Activated CD4-positive, alpha-beta memory T cell treated with anti-CD3 and anti-CD28 coated beads for 36 hours (primary cell): ENCODE measurements at places on chromosomes 1 and 21.
A peak's percentile ranks its signal among the peaks of the same experiment; 100 is the strongest.

GRCh38 chr1:12275370-12275769 lies 45.5 kb downstream of the VPS13D start:
- DNase-seq: peak; percentile 63

GRCh38 chr1:240091614-240092300 lies at the start of gene FMN2:
Gene FMN2, plus strand, starts transcription at chr1:240091883. Its CDS starts 227 bp downstream, at chr1:240092110.
- DNase-seq: no peak

- DNase-seq: peak; percentile 20
Measured at GRCh38 chr1:210654176-210654981, 325.7 kb downstream of the HHAT start.

GRCh38 chr1:188517139-188517538 lies 1688.4 kb downstream of the PLA2G4A start:
- no peak for DNase-seq

DNA sequence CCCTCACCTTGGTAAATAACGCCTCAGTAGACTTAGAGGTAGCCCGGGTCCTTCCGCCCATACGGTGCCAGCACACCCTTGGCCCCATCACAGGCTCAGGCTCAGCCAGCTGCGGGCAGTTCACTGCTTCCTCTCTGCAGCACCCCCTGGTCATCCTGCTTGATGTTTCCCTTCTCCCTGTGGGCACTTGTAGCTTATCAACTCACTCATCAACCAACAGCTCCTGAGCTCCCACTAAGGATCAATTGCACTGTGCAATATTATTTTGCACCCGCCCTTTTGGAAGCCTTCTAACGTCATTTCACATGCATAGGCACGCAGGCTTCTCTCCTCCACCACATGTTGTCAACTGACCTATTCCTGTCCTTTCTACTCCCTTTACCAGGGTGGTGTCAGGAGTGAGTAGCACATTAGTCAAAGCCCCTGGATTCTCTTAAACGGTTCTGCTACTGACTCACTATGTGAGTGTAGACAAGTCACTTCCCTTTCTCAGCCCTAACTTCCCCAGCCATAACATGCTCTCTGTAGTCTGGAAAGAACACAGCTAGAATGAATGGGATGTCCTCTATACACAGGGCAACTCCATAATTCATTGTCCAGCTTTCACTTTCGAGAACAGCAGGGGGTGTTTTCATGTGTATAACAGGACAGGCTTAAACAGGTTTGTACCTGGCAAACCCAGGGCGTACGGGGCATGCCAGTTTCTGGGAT lies 47.1 kb upstream of the IRF2BP2 start:
- peak; percentile 54 for DNase-seq

- DNase-seq: no peak
Measured at GRCh38 chr1:168005529-168005928, 68.7 kb upstream of the MPC2 start.

- DNase-seq: no peak
Measured at GRCh38 chr1:222788402-222789156, 26.3 kb upstream of the DISP1 start.

- peak; percentile 76 for DNase-seq
Measured at GRCh38 chr1:156746728-156747631, 4.5 kb downstream of the HDGF start.

DNA sequence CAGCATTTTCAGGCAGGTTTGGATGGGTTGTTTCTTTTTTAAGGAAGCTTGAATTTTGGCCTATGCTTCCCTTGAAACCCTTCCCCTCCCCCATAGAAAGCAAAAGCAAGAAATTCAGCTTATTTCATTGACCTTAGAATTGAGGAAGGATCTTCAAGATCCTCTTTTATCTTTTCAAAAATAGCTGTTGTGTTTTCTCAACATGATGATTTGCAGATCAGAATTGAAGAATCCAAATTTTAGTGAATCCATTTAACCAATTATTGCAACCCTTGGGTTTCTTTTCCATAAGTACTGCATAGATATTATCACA lies 73.7 kb downstream of the LRRC8C start:
- no peak for DNase-seq

- DNase-seq: no peak
Measured at GRCh38 chr1:229887043-229887822, 179.8 kb upstream of the GALNT2 start.

GRCh38 chr1:110298991-110299390 lies 40.2 kb upstream of the RBM15 start:
- no peak for DNase-seq

DNA sequence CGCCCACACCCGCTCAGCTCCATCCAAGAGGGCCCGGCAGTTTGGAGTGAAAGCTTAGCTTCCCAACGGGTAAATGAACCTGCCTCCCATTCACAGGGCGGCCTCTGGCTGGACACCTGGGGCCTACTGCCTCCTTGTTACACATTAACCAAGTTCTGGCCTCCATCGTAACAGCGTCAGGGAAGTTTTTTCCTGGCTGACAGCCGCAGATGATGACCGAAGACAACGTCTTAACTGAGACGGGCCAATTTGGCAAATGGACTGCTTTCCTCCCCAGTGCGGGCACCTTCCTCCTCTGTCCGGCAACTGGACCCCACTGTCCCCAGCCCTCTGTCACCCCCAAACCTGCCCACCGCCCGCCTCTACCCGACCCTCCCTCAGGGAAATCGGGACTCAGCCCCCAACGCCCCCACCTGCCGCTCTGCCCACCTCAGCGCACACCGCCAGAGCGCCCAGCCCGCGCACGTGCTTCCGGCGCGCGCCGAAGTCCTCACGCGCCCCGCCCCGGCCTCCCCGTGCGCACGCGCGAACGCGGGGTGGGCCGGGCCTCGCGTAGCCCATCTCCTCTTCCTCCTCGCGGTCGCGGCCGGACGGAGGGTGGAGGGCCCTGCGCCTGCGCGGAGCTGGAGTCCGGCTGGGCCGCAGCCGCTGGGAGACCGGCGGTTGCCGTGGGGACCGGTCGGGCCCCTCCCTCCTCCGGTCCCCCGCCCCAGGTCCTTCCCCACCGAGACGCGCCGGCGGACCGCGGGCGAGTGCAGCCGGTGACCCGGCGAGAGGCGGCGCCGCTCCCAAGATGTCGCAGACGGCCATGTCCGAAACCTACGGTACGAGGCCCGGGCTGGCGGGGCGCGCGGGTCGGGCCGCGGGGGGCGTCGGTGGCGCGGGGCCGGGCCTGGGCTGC lies at the start of gene RAB4A:
Gene RAB4A, plus strand, starts transcription at position 565 of the 901 bp plus-strand sequence. Its CDS starts 229 bp downstream, at position 794.
- peak; percentile 79 for DNase-seq

GRCh38 chr1:198917226-198917625 lies 278.4 kb downstream of the PTPRC start:
- no peak for DNase-seq

DNA sequence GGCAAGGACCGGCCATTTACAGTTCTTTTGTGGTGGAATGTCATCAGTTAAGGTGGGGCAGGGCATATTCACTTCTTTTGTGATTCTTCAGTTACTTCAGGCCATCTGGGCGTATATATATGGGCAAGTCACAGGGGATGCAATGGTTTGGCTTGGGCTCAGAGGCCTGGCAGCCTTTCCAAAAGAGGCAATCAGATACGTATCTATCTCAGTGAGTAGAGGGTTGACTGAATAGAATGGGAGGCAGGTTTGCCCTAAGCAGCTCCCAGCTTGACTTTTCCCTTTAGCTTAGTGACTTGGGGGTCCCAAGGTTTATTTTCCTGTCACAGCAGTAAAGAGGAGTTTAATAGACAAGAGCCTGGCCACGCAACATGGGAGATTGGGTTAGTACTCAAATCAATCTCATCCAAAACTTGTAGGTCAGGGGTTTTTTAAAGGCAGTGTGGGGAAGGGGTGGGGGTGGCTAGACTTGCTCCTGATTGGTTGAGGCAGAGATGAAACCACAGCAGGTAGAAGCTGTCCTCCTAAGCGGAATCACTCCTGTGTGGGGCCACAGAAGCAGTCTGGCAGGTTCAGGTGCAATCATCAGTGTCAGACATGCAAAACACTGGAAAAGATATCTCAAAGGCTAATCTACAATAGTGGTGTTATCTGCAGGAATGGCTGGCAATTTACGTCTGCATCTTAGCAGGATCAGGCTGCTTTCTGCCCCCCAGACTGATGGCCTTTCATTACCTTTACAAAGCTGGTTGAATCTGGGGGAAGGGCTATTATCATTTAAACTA lies 112.9 kb downstream of the TLR5 start:
- no peak for DNase-seq

- no peak for DNase-seq
Measured at GRCh38 chr1:78840453-78841271, 165.9 kb downstream of the ADGRL4 start.

DNA sequence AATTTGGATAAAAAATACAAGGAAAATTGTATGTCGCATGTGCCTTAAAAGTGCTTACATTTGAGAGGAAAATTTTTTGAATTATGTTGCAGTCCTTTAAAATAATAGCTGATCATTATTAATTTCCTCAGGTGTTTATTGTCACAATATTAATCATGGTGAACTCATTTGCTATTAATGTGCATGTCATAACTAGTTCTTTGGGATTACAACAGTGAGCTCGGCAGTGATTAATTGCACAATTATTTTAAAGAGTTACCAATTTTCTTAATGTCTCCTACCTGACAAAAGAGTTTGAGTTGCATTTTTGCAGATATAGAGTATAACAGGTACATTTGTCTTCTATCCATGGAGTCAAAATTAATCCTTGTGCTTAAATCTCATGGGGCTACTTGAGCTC lies 854.3 kb downstream of the BRINP3 start:
- DNase-seq: no peak

DNA sequence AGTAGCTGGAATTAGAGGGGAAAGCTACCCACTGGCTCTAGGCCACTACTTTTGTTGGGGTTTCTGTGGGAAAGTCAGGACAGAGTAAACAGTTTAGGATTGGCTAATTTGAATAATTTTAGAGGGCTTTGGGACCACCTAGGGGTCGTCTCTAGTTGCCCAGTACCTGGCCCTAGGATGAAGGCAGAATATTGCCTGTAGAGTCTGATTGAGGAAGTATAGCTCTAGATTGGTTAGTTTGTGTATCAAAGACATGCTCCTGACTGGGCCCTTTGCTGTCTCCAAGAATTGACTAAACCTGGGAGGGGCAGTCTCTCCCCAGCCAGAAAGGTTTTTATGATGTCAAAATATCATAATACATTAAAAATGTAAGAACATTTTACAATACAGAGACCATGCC lies 142.0 kb downstream of the POU2F1 start:
- no peak for DNase-seq

DNA sequence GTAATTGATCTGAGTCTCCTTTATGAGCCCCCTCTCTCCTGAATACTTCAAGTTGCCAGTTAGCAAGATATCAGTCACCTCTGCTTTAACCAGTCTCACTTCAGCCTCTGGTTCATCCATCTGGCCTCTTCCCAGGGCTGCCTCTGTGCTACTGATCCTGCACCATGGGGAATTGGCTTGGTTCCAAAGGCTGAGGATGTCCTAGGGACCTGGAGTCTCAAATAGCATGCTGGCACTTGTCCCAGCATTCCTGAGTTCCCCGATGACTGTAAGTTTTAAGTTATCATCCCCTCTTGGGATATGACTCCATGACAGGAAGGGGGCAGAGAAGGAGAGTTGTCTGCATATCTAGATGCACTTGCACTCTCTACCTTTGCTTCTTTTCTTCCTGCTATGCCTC lies 252.0 kb downstream of the PTBP2 start:
- DNase-seq: no peak

GRCh38 chr1:210662291-210663050 lies 333.8 kb downstream of the HHAT start:
- DNase-seq: no peak

GRCh38 chr1:248872752-248873408 lies 14.0 kb upstream of the ZNF692 start:
- DNase-seq: peak; percentile 75

DNA sequence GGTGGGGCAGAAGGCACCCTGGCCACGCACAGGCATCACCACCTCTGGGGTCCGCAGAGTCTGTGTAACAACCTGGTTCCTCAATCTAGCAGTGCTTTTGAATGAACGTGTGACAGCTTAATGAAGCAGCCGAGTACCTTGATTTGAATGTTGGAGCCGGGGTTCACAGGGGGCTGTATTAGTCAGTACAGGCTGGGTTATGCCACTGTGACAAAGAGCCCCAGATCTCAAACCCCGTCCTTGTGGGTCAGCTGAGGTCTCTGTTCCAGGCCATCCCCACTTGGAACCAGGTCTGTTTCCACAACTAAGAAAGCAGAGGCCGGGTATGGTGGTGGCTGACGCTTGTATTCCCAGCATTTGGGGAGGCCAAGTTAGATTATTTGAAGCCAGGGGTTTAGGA lies 10.5 kb downstream of the TMEM240 start:
- DNase-seq: no peak

- no peak for DNase-seq
Measured at GRCh38 chr1:25977801-25978200, 20.1 kb downstream of the PAFAH2 start.

DNA sequence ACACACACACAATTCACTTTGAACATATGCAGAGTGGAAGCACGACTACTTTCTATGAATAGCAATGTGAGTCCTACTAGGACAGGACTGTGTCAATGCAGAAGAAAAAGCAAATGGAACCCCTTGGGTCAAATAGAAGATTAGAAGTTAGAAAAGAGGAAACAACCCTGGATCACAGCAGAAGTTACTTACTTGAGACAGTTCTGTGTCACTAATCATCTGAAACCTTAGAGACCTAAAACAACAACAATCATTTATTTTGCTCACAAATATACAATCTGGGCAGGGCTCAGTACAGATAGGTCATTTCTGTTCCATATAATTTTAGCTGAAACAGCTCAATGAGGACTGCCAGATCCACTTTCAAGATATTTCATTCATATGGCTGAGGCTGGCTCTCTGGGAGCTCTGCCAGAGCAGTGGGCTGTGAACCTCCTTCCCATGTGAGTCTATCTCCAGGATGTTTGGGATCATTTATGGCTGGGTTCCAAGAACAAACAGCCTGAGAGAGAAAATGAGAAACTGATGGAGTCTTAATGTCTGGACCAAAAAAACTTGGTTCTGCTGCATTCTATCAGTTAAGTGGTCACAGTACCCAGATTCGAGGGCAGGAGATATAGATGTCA lies 42.5 kb upstream of the IL10 start:
- DNase-seq: no peak
